ENCODE measurements at places on chromosomes 11 and 22.
A peak's percentile ranks its signal among the peaks of the same experiment; 100 is the strongest.

DNA sequence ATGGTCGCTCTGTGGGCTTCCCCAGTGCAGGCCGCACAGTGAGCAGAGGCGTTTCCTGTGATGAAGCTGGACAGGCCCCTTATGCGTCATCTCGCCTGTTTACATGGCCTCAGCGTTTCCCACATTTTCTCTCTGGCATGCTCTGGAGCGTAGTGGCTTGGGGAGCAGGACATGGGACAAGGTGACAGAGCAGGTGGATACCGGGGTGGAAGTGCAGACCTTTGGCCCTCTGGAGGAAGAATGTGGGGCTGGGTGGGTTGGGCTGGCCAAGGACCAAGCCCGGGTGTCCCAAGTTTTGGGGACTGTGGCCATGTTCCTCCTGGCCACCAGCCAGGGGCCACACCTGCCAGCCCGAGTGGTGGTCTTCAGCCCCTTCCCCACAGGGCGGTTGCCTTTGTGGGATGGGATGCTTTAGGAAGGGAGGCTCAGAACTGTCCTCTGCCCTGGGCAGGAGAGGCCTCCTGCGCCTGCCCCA, 446.6 kb downstream of the TBC1D22A start:
- no peak for DNase-seq

DNA sequence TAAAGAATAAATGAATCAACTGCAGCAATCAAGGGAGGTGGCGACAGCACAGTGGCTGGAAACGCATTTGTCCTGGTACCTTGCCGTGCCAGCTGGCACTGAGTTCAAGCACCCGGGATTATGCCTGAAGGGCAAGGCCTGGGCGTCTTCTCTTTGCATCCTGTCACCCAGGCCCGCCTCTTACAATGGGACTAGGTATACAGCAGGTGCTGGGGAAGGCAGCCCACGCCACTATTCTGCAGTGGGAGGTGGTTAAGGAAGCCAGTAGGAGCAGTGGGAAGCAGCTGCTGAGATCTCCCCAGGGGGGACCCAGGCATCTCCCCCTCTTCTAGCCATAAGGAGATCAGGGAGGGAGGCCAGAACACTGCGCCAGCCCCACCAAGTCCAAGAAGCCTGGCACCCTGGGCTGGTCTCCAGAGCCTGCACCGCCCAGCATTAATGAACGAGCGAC, 15.3 kb upstream of the BAIAP2L2 start:
- no peak for DNase-seq

GRCh38 chr22:24486501-24486921, 8.6 kb upstream of the UPB1 start:
- DNase-seq = no peak

- peak; percentile 18 for DNase-seq
These were observed 98.9 kb upstream of the UBASH3B start for GRCh38 chr11:122556605-122557004.

DNA sequence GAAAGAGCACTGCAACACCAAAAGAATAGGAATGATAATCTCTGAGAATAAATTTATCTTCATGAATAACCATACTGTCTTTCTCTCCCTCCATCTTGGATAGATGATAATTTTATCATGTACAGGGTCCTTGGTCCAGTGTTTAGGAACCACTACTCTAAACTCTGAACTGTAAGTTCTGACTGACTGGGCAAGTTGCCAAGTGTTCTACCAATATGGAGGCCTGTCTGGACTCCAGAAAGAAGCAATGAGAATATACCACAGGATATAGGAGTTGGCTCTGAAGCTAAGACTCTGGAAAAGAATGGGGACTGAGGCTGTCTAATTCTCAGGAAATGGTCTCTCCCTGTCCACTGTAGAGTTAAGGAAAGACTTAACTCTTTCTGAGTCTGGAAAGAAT, 1.5 kb downstream of the FHIP1B start:
- no peak for DNase-seq

DNA sequence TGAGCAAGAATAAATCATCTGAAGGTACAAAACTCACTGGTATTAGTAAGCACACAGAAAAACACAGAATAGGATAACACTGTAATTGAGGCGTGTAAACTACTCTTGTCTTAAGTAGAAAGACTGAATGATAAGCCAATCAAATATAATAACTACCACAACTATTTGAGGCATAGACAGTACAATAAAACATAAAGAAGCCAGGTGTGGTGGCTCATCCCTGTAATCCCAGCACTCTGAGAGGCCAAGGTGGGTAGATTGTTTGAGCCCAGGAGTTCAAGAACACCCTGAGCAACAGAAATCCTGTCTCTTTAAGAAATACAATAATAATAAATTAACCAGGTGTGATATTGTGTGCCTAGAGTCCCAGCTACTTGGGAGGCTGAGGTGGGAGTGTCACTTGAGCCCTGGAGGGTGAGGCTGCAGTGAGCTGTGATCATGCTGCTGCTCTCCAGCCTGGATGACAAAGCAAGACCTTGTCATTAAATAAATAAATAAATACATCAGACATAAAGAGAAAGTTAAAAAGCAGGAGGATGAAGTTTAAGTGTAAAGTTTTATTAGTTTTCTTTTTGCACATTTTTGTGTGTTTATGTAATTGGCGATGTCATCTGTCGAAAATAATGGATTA, 390.6 kb downstream of the DYNC2H1 start:
- DNase-seq = no peak

GRCh38 chr22:20957683-20958431, 9.2 kb upstream of the AIFM3 start:
- DNase-seq = no peak

- DNase-seq = no peak
These were observed 2.4 kb upstream of the ARSA start for GRCh38 chr22:50630376-50630775.

GRCh38 chr11:120173019-120173705, 35.2 kb upstream of the TRIM29 start:
- no peak for DNase-seq

GRCh38 chr11:32183512-32183911, 92.6 kb downstream of the RCN1 start:
- DNase-seq = no peak

GRCh38 chr11:31943056-31943780, 132.1 kb upstream of the PAX6 start:
- no peak for DNase-seq

GRCh38 chr11:3201112-3201581, 17.5 kb downstream of the MRGPRG start:
- DNase-seq = no peak

- no peak for DNase-seq
These were observed 25.5 kb upstream of the CREB3L1 start for GRCh38 chr11:46251954-46252353.

GRCh38 chr11:43784301-43784700, 96.3 kb upstream of the ALKBH3 start:
- DNase-seq = no peak

GRCh38 chr11:65539744-65540289, 14.9 kb downstream of the SCYL1 start:
- DNase-seq = no peak

- DNase-seq = no peak
These were observed 10.4 kb downstream of the P2RY2 start for GRCh38 chr11:73228268-73229134.

GRCh38 chr11:122661182-122661945, 5.8 kb downstream of the UBASH3B start:
- DNase-seq = no peak

- no peak for DNase-seq
These were observed 230.7 kb downstream of the JRKL start for GRCh38 chr11:96620464-96621044.

GRCh38 chr22:28299309-28299708, 380.3 kb upstream of the PITPNB start:
- no peak for DNase-seq

DNA sequence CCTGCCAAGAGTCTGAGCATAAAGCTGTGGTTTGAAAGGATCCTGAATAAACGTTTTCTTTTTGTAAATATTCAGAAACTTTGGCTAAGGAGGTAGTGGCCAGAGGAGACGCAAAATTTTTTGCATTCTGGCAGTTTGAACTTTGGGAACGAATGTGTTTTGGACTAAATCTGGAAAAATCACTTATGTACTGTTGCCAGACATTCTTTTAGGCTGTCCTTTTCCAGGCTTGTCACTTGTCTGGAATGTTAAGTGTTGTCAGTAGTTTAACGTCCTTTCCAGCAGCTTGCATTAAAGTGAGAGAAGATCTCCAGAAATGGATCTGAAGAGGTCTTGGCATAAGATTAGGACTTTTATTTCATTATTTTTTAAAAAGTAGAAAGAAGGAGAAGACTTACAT, 18.5 kb downstream of the SPECC1L start:
- DNase-seq = no peak

Data from CD4-positive, alpha-beta T cell (primary cell).